Ammon's horn (tissue), 1 donor: ENCODE measurements at places on chromosomes 11 and 22.

- DNase-seq: no peak
Measured at GRCh38 chr11:910044-910588, 494 bp downstream of the CHID1 start.

GRCh38 chr22:50061141-50061823 lies 3.2 kb upstream of the TTLL8 start:
- no peak for DNase-seq

GRCh38 chr11:9718147-9718546 lies 54.3 kb downstream of the SWAP70 start:
- no peak for DNase-seq

- no peak for DNase-seq
Measured at GRCh38 chr11:47243454-47243853, 5.2 kb downstream of the ACP2 start.

DNA sequence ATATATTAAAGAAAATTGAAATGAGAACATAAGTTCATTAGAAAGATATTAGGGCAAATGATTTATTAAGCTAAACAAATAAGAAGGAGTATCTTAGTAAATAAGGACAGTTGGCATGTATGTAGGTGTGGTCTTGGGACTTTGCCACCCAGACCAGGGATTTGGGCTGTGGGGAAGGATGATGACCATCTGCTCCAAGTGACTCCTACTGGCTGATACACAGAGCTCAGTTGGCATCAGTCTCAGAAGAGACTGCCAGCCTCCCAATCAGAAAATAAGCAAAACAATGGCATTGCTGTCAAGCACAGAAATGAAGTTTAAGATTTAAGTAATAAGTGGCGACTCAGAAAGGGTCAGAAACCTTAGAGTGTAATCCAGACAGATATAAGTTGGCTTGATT lies 49.5 kb downstream of the PAX6 start:
- DNase-seq: no peak

- no peak for DNase-seq
Measured at GRCh38 chr11:124841840-124842239, 23.4 kb upstream of the ROBO3 start.

DNA sequence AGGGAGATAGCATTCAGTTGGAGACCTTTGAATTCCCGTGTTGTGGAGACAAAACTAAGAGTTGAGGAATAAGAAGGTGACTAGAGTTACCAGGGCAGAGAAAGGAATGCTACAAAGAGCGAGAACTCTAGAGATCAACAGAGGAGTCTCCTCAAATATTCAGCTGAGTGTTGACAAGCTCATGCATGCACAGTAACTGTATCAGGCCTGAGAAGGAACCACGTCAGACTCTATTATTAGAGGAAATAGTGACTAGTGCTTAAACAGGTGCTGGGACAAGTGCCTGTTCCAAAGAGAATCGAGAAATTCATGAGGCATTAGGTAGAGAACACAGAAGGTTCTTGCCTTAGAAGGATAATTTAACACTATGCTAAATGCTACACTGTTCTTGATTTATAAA lies 333.8 kb upstream of the CHORDC1 start:
- no peak for DNase-seq

DNA sequence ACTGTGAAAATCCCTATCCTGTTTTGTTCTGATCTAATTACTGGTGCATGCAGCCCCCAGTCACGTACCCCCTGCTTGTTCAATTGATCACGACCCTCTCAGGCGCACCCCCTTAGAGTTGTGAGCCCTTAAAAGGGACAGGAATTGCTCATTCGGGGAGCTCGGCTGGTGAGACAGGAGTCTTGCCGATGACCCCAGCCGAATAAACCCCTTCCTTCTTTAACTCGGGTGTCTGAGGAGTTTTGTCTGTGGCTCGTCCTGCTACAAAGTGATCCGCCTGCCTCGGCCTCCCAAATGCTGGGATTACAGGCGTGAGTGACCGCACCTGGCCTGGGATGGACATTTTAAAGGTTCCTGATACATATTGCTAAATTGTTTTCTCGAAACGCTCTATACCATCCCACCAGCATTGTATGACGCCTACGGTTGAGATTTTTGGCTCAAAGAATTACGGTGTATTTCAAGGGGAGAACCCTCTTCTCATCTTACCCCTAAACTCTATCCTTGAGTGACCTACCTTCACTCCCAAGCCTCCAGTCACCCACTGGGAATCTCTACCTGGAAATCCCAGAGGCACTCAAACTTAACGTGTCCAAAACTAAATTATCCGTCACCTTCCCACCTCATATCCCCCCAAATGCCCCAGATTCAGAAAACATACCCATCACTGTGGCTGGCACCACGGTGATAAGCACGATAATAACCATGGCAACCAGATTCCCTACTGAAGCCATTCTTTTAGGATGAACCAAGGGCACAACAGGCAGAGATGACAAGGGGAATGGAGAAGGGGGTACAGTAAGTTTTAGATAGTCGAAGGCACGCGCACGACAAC lies 789 bp upstream of the POLA2 start:
- no peak for DNase-seq

GRCh38 chr11:2381494-2382128 lies 4.5 kb downstream of the CD81 start:
- no peak for DNase-seq

GRCh38 chr11:47564933-47565339 lies 463 bp upstream of the PTPMT1 start:
- no peak for DNase-seq

DNA sequence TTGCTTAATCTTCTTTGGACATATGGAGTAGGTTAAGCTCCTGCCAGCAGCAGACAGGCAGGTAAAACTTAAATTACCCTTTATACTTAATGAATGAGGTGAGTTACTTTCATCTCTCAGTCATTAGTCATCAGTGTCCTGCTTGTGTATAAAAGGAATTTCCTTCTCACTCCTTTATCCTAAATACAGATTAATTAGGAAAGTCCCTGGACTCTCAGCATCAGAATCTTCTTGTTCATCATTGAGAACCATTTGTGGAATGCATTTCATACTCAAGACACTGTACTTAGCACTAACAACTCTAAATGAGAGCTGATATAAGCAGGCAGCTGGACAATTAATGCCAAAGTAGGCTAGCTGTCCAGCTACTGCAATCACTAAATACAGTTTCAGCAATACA lies 630.4 kb downstream of the METTL15 start:
- no peak for DNase-seq

DNA sequence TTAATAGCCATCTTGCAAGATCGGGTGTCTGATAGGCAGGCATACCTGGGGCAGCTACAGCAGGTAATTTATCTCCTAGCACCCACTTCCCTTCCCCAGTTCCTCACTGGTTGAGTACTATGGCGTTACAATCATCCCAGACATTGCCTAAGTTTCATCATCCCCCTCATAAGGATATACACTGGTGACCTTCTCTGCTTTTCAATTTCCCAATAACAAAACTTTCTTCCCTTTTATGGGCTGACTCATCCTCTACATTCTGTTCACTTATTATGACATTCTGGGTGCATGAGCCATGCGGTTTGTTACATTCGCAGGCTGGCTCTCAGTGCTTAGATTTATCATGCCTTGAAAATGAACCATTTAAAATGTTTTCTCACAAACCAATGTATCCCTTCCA lies 5.0 kb upstream of the MRPL11 start:
- peak; percentile 56 for DNase-seq

- DNase-seq: no peak
Measured at GRCh38 chr22:45087802-45088201, 75.9 kb upstream of the NUP50 start.

DNA sequence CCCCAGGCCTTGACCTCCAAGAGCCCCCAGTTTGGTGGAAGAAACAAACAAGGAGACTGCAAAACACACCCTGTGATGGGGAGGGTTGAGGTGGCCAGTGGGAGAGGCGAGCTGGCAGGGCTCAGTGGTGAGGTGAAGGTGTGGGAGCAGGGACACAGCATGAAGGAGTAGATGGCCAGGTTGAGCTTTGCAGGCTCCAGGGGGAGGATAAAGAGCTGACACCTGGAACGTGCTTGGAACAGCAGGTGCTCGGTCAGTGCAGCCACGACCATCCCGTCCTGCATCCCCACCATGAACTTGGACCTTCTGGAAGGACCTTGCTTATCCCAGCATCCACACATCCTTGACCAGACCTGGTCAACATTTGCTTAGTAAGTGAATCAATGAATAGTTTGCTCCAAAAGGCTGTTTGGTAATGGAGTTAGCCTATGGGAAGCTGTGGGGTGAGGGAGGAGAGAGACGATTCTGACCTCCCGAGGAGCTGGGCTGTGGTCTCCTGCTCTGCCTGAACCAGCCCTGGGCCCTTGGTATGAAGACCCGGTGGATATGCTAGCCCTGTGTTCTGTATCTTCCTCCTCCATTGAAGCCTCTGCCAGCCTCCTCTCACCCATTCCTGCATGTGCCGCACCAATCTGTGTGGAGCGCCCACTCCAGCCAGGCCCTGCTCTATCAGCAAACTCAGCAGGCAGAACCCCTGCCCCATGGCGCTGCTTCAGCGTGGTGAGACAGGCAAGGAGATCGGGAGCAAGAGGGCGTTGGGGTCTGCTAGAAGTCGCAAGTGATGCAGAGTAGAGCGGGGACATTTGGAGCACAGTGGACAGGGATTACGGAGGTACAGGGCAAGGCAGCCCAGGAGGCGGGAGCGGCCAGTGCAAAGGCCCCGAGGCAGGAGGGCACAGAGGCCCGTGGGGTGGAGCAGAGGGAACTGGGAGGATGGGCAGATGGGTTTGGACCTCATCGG lies 9.9 kb downstream of the LINC01488 start:
- DNase-seq: no peak

DNA sequence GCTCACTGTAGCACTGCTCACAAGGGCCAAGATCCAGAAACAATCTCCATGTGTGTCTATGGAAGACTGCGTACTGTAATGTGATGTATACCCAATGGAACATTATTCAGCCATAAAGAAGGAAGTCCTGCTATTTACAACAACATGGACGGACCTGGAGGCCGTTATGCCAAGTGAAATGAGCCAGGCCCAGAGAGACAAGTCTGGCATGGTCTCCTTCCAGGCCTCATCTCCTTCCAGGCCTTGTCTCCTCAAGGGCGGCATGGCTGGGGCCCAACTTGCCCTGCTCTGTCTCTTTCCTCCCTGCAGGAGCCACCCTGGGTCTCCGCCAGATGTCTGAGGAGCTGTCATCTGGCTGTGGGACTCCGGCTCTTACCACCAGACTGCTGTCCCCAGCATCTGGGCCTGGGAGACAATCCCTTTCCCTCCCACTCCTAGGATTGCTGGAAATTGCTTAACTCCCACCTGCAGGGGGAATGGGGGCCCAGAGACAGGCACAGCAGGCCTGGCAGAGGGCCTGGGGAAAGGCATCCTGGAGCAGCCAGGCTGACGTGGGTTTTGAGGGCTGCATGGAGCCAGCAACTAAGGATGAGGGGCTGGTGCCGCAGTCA lies 1326.6 kb downstream of the TBC1D22A start:
- DNase-seq: no peak

DNA sequence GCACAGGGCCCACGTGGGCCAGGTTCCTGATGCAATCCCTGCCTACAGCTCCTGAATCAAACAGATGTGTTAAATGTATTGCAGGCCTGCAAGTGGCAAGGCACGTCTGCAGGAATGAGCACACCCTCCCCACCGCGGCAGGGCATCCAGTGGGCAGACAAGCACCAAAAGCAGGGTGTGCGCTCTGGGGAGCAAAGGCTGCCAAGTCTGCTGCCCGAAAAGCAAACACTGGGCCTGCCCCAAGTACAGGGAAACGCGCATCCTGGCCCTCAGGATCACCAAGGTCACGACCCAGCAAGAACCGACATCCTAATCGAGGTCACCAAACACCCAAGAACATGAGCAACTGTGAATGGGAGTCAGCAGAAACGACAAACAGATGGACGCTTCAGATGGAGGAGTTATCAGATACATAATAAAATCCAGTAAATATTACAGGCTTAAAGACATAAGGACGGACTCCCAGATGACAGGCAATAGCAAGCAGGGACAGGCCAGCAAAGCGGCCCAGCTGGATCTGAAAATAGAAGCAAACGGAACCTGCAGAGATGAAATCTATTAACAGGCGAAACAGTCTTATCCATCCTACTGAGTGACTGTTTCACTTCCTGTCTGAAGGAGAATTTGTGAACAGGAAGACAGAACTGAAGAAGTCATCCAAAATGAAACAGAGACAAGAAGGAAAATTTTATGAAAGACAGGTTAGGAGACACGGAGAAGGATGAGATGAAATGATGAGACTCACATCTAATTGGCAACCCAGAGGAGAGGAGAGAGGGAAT lies 26.7 kb downstream of the CARS1 start:
- peak; percentile 43 for DNase-seq
